ENCODE measurements at places on chromosomes 1 and 21.
A peak's percentile ranks its signal among the peaks of the same experiment; 100 is the strongest.

- DNase-seq: no peak
Observed at GRCh38 chr1:212235857-212236256, 49.4 kb upstream of the PPP2R5A start.

GRCh38 chr21:36282568-36283230 is 37.3 kb upstream of the MORC3 start:
- no peak for DNase-seq

- no peak for DNase-seq
Observed at GRCh38 chr1:167698313-167698712, 23.5 kb upstream of the MPZL1 start.

DNA sequence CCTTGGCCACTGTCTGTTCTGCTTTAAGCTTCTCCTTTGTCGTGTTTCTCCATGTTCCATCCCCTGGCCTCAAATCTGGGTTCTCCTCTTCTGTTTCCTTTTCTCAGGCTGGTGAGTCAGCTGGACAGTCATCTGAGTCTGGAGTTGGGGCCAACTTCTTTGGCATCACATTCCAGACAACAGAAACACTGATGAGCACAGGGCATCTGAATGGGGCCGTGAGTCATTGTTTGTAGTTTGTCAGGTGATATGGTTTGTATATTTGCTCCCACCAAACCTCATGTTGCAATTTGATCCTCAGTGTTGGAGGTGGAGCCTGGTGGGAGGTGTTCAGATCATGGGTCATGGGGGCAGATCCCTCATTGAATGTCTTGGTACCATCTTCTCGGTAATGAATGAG is 14.3 kb upstream of the OLIG2 start:
- peak; percentile 87 for DNase-seq

GRCh38 chr1:158075078-158075477 is 81.6 kb downstream of the KIRREL1 start:
- DNase-seq: no peak

DNA sequence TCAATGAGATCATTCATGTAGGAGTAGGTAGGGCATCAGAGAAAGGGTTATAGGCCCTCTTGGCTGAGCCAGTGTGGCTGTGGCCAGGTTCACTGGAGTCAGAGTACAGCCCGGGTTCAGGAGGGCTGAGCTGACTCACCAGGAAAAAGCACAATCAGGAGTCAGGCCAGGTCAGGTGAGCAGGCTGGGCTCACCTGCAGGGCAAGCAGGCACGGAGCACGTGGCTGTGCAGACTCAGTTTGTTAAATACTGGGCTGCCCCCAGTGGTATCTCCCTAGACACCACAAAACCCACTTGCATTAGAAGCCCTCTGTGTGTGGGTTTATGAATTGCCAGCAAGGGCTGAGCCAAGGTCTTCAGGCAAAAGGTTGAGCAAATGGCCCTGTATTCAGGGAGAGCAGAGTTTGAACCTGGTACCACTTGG is 122.1 kb upstream of the SERBP1 start:
- peak; percentile 83 for DNase-seq

- peak; percentile 84 for DNase-seq
Observed at GRCh38 chr1:159161001-159161718, 10.3 kb upstream of the CADM3 start.

DNA sequence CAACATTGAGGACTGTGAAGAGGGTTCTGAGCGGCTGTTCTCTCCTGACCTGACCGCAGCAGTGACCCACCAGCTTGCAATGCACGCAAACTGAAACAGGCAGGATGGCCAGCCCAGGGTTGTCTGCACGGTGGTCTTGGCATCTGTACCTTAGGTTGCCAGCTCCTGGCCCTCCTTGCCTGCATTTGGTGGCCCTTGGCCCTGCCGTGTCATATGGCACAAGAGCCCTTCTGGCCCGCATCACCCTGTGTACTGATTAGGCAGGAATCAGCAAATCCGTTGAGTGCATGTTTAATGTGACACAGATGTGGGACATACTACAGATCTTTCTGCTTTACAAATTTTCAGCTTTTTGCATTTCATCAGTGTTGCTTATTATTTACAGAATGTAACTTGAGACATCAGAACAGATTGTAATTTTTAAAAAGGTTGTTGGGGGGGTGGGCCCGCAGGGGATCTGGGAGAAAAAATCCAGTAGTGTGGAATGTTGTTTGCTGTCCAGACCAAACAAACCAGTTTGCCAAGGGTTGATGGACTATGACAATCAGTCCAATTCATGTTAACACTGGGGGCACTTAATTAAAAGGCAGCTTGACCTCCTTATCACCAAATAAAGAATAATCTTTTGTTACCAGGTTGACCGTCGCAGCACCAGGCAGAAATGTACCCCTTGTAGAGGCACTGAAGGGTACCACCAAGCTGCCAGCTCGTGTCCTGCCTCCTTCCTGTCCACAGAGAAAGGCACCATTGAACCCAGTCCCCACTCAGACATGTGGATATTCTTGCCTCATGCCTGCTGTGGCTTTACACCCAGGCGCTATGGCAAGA is 132.6 kb downstream of the DHRS3 start:
- DNase-seq: peak; percentile 25

- DNase-seq: no peak
Observed at GRCh38 chr1:157040802-157041201, 4.7 kb downstream of the ARHGEF11 start.

GRCh38 chr1:162654915-162655620 is 22.8 kb downstream of the DDR2 start:
- DNase-seq: no peak

GRCh38 chr1:115225993-115226685 is 111.9 kb downstream of the NGF start:
- DNase-seq: no peak

- DNase-seq: no peak
Observed at GRCh38 chr21:27776925-27777553, 810.2 kb upstream of the ADAMTS5 start.

DNA sequence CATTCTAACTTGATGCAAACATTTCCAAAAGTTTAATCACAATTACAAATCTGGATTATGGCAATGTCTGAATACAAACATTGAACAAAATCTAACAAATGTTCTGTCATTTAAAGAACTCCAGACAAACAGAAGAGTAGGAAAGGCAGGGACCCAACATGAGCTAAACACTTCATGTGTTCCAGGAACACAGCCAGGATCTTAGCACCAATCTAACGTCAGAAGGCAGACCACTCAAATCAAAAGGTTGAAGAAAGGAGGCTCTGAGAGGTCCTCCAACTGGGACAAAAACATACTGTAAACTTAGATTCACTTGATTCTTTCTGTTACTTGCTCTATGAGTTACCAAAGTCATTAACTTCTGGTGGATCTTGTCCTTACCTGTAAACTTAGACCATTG is 374.0 kb downstream of the NEGR1 start:
- DNase-seq: peak; percentile 49

DNA sequence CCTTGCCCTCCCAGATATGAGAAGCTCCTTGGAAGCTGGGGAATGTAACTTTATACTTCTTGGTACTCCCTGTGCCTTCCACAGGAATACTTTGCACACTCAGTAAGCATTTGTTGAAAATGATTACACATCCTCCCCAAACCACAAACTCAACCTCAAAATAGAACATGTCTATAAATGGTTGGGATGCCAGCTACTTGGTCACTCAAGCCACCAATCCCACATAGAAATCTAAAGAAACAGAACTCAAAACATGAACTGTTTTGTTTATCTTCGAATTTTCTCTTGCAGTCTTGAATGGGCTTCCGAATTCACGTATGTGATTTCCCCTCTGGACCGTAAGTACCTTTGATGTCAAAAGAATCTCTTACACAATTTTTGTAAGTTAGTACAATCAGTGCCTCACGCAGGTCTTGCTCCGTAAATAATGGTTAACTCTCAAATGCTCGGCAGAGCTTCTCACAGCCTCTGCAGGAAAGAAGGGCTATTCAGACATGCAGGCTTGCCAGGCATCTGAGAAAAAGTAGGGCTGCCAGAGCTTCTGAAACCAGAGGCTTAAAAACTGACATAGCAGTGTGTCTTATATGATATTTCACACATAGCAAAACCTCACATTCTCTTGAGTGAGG is 26.9 kb downstream of the SORT1 start:
- DNase-seq: no peak

GRCh38 chr1:29312469-29313461 is 76.4 kb downstream of the PTPRU start:
- no peak for DNase-seq

DNA sequence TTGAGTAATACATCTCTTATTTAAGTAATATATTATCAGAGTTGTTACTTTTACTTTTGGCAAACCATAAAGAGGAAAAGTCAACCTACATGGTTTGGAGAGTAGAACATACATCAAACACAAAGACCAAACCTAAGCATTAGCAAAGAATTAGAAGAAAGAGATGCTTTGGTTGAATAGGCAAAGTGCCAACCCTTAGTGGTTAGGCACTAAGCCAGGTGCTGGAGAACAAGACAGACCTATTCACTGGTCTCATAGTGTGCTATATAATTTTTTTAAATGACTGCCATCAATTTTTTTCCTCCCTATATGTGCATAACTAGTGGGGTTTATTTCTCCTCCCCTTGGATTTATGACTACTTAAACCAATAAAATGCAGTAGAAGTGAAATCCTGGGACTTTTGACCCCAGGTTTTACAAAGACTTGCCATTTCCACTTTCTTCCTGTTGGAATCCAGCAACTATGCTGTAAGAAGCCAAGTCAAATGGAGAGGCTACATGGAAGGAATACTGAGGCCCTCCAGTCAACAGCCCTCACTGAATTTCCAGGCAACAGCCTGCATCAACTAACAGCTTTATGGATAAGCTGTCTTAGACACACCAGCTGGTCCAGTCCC is 69.8 kb upstream of the HAO2 start:
- DNase-seq: peak; percentile 3

DNA sequence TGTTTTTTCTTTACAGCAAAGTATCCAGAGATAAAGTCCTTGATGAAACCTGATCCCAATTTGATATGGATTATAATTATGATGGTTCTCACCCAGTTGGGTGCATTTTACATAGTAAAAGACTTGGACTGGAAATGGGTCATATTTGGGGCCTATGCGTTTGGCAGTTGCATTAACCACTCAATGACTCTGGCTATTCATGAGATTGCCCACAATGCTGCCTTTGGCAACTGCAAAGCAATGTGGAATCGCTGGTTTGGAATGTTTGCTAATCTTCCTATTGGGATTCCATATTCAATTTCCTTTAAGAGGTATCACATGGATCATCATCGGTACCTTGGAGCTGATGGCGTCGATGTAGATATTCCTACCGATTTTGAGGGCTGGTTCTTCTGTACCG is 6.5 kb downstream of the DEGS1 start:
- no peak for DNase-seq

DNA sequence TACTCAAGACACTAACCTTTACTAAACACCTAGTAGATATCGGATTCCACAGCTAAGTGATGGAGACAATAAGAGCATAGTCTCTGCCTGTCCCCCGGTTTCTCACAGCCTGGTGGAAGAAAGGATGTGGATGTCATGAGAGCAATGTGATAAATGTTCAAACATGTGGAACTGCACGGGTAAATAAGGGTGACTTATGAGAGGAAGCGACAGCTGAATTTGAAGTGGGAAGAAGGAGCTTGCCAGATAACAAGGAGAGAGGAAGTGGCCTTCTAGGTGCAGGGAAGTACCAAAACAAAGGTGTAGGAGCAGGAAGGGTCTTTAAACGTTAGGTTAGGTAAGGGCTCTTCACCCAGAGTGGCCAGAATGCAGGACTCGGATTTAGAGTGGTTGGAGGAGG is 178.6 kb upstream of the NRIP1 start:
- DNase-seq: no peak

GRCh38 chr1:65207317-65207716 is 59.3 kb downstream of the AK4 start:
- DNase-seq: no peak

DNA sequence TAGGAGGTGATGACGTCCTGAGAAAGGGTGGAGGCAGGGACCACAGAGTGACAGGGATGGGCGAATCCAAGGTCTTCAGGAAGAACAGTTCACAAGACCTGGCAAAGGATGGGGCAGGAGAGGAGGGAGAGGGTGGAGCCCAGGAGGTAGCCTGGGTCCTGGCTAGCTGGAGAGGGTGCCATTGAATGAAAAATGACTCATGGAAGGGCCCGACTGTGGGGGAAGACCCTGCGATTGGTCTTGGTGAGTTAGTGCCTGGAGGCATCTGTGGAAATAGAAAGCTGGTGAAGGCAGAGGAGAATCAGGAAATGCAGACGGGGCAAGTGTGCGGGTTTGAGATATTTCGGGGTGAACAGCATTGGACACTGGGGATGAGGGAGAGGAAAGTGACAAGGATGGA is 60.3 kb upstream of the SLC45A1 start:
- DNase-seq: no peak

- no peak for DNase-seq
Observed at GRCh38 chr1:230064283-230064682, 2.8 kb upstream of the GALNT2 start.

- DNase-seq: no peak
Observed at GRCh38 chr1:97632776-97633175, 288.1 kb downstream of the DPYD start.

GRCh38 chr1:21869620-21870121 is 57.6 kb downstream of the LDLRAD2 start:
- DNase-seq: peak; percentile 72

GRCh38 chr1:53412285-53413174 is 46.7 kb upstream of the DMRTB1 start:
- no peak for DNase-seq

DNA sequence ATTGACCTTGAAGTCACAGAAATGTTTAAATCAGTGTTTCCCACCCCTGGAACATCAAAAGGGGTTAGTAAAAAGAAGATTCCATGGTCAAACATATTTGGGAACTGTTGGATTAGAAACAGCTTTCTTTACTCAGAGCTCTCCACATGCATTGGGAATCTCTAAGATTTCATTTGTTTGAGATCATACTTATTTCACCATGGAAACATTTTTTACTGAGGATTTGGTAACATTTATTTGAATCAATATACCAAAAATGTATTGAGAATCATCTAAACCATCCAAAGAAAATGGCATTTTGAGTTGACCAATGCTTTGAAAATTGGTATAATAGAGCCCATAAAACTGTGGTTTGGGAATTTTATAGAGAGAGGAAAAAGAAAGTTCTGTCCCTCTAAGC is 25.3 kb downstream of the NGF start:
- no peak for DNase-seq

DNA sequence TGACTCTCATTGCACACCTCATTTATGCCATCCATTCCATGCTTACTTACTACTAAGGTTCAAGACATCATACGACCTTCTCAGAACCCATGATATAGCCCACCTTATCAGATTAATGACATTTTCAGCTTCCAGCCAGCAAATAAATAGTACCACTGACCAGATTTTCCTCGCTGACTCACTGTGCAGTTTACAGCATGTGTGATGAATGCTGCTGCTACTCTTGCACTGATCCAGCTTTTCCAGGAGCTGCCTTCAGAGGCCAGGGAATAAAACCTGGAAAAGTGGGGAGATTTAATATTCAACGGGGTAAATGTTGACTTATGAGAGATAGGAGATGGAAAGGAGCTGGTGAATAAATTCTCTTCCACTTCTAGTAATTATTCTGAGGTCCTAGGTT is 247.1 kb downstream of the COL11A1 start:
- no peak for DNase-seq

DNA sequence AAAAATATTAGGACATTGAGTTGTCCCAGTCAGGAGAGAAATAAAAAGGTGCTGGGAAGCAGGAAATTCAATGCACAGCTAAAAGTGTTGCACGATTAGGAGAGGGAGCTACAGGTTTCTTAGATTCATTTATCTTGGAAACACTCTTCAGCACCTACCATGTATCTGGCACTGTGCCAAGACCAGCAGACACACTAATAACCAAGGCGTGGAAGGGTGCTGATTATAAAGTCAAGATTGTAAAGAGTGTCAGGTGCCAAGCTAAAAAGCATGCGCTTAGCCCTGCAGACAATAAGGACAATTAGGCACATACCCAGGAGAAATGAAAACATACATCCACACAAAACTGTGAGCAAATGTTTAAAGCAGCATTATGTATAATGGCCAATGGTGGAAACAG is 129.9 kb downstream of the DSCAM start:
- DNase-seq: no peak
